Vagina (tissue), 2 donors: ENCODE measurements at places on chromosomes 5 and 9. TPM values are rescaled to one million over a fixed set of nuclear protein-coding genes. Genes with fewer than 3 reads are reported as not detected.

- no peak for DNase-seq
- H3K27ac ChIP-seq = no peak overlapping the region
- H3K27me3 ChIP-seq = no peaks in the 10 kb centered on the region
These were observed 521.3 kb downstream of the EFNA5 start for GRCh38 chr5:107149243-107150005.

KLHL3 gene
- 7.4 TPM for total RNA-seq

- no peak overlapping the region for H3K27ac ChIP-seq
- no peaks in the 10 kb centered on the region for H3K27me3 ChIP-seq
- peaks cover 58% of the 10 kb centered on the region for H3K36me3 ChIP-seq
- H3K4me1 ChIP-seq = no peaks in the 10 kb centered on the region
These were observed 26.6 kb downstream of the RAB24 start for GRCh38 chr5:177276886-177277285.

DNA sequence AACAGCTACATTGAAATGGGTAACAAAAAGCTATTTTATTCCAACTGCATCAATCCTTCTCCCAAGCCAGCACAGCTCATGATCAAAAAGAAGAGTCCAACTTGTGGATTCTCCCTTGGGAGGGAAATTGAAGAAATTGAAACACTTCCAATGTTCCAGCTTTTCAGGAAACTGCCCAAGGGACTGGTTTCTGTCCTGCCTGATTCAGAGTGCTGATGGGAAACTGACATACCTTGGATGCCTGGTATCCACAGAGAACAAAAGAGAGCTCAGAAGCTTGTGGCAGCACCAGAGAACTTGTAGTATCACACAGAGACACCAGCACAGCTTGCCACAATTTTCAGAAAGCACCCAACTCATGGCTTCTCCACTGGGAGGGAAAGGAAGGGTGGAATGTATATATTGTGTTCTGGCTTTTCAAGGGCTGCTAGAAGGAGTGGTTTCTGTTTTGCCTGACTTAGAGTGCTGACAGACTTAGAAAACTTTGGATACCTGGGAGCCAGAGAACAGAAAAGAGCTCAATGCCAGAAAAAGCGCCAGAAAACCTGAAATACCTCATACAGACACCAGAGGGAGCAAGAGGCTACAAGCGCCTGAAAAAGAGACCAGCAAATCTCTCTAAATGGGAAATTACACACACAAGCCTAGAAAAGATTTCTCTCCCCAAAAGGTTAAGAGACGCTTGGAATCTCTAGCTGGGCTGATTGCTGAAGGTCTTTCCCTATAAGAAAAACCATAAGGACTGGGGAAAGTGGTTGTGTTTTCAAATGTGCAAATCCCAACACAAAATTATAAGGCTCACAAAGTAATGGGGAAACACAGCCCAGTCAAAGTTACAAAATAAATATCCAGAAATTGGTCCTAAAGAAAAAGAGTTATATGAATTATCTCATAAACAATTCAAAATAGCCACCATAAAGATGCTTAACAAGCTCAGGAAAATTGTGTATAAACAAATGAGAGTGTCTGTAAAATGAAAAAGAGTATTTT is 178.8 kb downstream of the SPOCK1 start:
- H3K4me1 ChIP-seq = no peaks in the 10 kb centered on the region
- H3K27ac ChIP-seq = no peak overlapping the region
- H3K36me3 ChIP-seq = no peaks in the 10 kb centered on the region
- H3K4me3 ChIP-seq = no peak overlapping the region
- DNase-seq = no peak

- H3K4me3 ChIP-seq = no peak overlapping the region
- no peak for DNase-seq
- no peaks in the 10 kb centered on the region for H3K36me3 ChIP-seq
- H3K27me3 ChIP-seq = no peaks in the 10 kb centered on the region
These were observed 450.4 kb upstream of the NMUR2 start for GRCh38 chr5:152855441-152855840.

OR13C4 gene
- not detected for total RNA-seq

IL33 gene
- total RNA-seq = 35.4 TPM

DNA sequence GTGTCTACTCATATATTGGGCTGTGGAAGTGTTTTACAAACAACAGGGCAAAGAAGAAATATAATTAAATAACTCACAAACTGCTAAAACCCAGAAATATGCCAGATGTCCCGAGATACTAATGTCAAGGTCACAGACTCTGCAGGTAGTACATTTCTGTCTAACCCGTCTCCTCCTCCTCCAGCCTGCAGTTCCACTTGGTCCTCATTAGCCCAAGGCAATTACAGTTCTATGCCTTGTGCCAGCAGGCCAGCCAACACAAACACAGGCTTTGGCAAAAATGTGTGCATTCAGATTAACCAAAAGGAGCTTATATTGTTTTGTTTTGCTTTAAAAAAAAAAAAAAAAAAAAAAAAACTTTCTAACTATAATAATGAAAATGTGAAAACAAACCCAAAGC is 148.8 kb downstream of the MYO10 start:
- H3K27ac ChIP-seq = no peak overlapping the region
- peaks cover 8% of the 10 kb centered on the region for H3K4me1 ChIP-seq
- peaks cover 3% of the 10 kb centered on the region for H3K36me3 ChIP-seq
- no peaks in the 10 kb centered on the region for H3K27me3 ChIP-seq
- no peak overlapping the region for H3K4me3 ChIP-seq

DNA sequence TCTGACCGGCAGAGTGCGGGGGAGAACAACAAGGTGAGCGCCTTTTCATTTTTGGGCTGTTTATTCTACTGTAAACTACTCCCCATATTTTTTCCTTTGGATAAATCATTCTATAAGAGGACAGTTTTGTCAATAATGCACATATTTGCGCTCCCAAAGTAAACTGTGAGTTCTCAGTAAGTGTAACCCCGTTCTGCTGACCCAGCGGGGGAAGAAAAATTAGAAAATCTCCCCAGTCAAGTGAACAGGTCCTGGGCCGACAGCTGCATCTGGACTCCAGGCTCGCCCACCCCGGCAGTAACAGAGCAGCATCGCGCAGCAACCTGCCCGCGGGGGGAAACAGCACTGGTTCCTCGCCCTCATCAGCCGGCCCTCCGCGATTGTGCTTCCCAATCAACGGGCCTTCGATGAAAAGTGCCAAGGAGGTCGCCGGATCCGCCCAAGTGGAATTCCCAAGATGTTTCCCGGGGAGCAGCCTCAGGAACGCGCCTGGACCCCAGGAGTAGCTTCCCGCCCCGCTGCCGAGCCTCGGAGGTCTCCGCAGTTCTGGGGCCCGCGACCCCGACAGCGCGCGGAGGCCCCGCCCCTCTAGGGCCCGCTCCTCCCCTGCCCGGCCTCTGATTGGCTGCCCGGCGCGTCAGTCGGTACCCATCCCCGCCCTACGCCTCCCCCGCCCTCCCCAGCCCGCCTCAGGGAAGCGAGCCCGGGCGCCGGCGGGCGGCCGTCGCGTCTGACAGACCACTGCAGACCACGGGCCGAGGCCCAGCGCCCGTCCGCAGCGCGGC is at the start of gene OTULINL:
OTULINL (plus strand) TSS at position 687 of the 785 bp plus-strand sequence. CDS start 103 bp downstream, outside the sequence.
- H3K4me3 ChIP-seq = peak within 1 kb of the TSS; percentile 76
- no peaks in the 10 kb centered on the region for H3K27me3 ChIP-seq
- H3K36me3 ChIP-seq = no peaks in the 10 kb centered on the region
- peak within 1 kb of the TSS; percentile 55 for H3K27ac ChIP-seq
- peaks cover 24% of the 10 kb centered on the region for H3K4me1 ChIP-seq

GARIN3 gene
- total RNA-seq = not detected

DTWD2 gene
- total RNA-seq = 7.9 TPM

GRCh38 chr5:180723936-180724335 is 15.9 kb downstream of the OR2Y1 start:
- DNase-seq = no peak
- H3K27me3 ChIP-seq = no peaks in the 10 kb centered on the region
- H3K27ac ChIP-seq = no peak overlapping the region
- no peaks in the 10 kb centered on the region for H3K4me1 ChIP-seq
- H3K4me3 ChIP-seq = no peak overlapping the region

DNA sequence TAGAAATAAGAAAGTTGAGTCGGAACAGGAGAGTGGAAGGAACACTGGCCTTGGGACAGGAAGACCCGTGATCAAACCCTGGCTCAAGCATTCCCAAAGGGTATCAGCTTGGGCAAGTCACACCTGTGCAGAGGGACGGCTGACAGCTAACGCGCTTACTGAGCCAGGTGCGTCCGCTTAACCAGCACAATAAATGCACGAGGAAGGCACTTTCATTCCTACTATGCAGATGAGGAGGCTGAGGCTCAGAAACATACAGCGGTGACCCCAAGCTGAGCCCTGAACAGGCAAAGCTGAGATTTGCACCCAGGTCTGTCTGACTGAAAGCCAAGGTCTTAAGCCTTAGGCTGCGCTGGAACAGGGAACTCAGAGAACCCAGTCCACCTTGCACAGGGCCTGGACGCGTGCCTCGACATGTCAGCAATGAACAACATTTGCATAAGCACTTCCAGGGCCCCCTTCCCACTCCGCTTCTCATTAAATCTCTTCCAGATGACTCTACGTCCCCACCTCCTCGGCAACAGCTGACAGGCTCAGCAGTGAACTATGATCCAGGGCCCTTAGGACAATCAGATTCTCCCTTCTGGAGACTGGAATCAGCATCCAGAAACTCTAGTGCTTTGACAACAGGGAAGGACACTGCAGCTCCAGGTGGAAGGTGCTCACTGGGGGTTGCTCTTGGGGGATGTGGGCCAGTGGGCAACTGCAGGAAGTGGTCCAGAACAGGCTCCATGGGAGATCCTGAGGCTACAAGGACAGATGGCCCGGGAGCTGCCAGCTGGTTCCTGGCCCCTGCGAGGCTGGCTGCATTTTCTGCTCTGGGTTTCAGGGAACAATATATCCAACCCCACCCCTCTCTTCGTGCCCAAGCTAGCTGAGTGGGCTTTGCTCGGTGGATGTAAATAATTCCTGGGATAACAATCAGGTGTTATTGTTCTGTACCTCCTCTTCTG is 35.2 kb downstream of the SH3PXD2B start:
- H3K27me3 ChIP-seq = no peaks in the 10 kb centered on the region
- no peak overlapping the region for H3K4me3 ChIP-seq
- peak overlapping the region; percentile 98 for H3K27ac ChIP-seq
- H3K4me1 ChIP-seq = peaks cover 85% of the 10 kb centered on the region
- DNase-seq = no peak
